ENCODE measurements at places on chromosomes 4 and X. TPM values are rescaled to one million over a fixed set of nuclear protein-coding genes. Genes with fewer than 3 reads are reported as not detected.

The LUZP4 gene
- not detected for total RNA-seq

The MYOZ2 gene
- 3.5 TPM for total RNA-seq

The FGF13 gene
- total RNA-seq, result 12.7 TPM

The STIM2 gene
- 17.2 TPM for total RNA-seq

The SLC6A14 gene
- total RNA-seq, result not detected

The SCD5 gene
- total RNA-seq, result 28.0 TPM

The KIT gene
- not detected for total RNA-seq

The ADRA2C gene
- total RNA-seq, result 46.1 TPM

The THOC2 gene
- total RNA-seq, result 33.5 TPM

The SCML1 gene
- total RNA-seq, result 5.7 TPM

The USP27X gene
- total RNA-seq, result not detected

The DOK7 gene
- 33.5 TPM for total RNA-seq

The CLDN22 gene
- total RNA-seq, result not detected

The TECRL gene
- not detected for total RNA-seq

The FAAH2 gene
- total RNA-seq, result not detected

The FTSJ1 gene
- 159 TPM for total RNA-seq

The FNIP2 gene
- total RNA-seq, result 44.1 TPM

The GLRA3 gene
- not detected for total RNA-seq

The CFAP97 gene
- 27.7 TPM for total RNA-seq

The N4BP2 gene
- 0.53 TPM for total RNA-seq

The BCOR gene
- total RNA-seq, result 26.7 TPM

The SMIM31 gene
- not detected for total RNA-seq

The TLR2 gene
- total RNA-seq, result 19.1 TPM

The IL2 gene
- not detected for total RNA-seq

The SLC10A4 gene
- total RNA-seq, result 0.21 TPM

The GLA gene
- 9.0 TPM for total RNA-seq

The CLIC2 gene
- 34.3 TPM for total RNA-seq

The DMRTC1 gene
- not detected for total RNA-seq
